ENCODE measurements at places on chromosomes 2 and 18.

- no peak for DNase-seq
Measured at GRCh38 chr2:51981783-51982182, 949.9 kb upstream of the NRXN1 start.

DNA sequence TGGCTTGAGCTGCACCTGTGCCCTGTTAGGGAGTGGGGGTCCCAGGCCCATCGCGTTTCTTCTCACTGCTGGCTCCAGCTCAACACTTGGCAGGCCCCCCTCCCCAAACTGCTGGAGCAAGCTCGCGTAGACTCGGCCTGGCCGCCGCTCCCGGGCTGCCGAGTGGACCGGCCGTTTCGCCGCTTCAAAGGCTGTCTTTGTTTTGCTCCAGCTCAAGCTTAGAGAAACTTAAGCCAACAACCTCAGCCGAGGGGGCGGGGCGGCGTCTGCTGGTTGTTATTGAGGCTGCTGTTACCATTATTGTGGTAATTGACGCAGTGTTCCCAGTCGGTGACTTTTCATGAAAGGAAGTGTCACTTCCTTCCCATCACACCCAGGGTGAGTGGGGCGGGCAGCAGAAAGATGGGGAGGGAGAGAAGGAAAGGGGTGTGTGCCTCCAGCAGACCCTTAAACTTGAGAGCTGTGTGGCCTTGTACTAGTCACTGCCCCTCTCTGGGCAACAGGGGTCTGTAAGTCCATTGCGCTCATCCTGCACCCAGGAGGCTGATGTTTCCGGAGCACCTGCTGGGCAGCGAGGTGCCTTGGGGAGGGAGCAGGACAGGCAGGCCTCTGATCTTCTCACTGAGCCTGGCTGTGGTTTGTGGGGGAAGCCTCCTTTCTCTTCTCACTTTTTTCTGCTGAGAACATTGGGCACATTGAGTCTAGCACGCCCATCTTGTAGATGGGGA is 2.1 kb downstream of the ARID5A start:
- no peak for DNase-seq

- no peak for DNase-seq
Measured at GRCh38 chr18:13361431-13361830, 142.9 kb downstream of the LDLRAD4 start.

- no peak for DNase-seq
Measured at GRCh38 chr2:106358081-106358480, 110.1 kb downstream of the RGPD3 start.

DNA sequence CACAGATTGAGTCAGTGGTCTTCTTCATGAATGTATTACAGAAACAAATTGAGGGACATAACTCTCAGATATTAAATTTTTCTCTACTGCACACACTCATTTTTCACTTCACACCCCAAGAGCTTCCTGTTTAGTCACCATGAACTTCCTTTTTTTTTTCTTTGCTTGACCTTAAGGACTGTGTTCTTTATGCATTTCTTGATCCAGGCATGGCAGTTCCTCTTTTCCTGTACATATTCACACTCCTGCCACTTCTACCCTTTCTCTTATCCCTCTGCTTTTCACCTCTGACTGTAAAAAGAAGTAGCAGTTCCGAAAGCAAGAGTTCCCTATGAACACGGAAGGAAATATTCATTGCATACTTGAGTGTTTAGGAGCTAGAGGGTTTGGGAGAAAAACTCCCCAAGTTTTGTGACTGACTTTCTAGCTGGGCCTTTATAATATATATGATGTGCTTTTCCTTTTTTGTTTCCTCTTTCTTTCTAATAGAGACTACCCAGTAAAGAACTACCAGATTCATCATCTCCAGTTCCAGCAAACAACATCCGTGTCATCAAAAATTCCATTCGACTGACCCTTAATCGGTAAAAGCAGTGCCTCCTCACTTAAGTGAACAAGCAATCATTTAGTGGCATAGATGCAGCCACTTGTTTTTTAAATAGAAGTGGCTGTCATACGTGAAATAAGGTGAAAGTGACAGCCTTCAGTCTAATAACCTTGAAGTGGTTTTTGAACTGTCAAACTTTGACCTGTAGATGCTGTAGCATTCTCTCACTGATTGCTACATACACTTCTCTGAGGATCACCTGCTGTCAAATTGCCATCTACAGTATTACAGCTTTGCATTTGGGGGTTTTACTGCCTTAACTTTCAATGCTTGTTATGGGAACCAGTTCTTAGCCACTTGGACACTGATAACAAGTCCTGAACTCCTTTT is 40.8 kb downstream of the PAPOLG start:
- peak; percentile 63 for DNase-seq

- peak; percentile 64 for DNase-seq
Measured at GRCh38 chr2:105114551-105114950, 76.7 kb downstream of the MRPS9 start.

DNA sequence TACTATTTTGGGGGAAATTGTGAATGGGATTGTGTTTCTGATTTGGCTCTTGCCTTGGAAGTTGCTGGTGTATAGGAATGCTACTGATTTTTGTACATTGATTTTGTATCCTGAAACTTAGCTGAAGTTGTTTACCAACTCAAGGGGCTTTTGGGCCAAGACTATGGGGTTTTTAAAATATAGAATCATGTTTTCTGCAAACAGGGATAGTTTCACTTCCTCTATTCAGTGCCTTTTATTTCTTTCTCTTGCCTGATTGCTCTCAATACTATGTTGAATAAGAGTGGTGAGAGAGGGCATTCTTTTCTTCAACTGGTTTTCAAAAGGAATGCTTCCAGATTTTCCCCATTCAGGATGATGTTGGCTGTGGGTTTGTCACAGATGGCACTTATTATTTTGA is 1383.8 kb upstream of the ACVR2A start:
- DNase-seq: no peak

- no peak for DNase-seq
Measured at GRCh38 chr2:233462202-233462785, 104.3 kb downstream of the USP40 start.

DNA sequence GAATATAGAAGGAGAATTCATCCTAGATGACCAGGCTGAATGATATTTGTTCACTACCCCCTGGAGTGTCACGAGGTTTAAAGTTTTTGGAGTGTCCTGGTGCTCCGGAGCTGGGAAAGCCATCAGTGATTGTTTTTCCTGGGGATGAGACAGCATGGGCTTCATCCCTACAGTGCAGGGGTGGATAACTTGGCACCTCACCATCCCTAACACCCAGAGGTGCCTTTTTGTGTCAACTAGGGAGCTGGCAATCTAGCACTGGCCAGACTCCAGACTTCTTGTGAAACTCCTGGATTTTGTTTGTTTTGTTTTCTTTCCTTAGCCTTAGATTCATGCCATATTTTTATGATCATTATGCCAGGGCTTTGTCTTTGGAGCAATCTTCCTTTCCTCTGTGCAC is 164.8 kb downstream of the PRKCE start:
- no peak for DNase-seq

- DNase-seq: no peak
Measured at GRCh38 chr2:160208655-160209515, 8.8 kb upstream of the ITGB6 start.

GRCh38 chr2:151470556-151470955 is 60.9 kb downstream of the RIF1 start:
- no peak for DNase-seq

- no peak for DNase-seq
Measured at GRCh38 chr18:44871771-44872170, 191.1 kb downstream of the SETBP1 start.

DNA sequence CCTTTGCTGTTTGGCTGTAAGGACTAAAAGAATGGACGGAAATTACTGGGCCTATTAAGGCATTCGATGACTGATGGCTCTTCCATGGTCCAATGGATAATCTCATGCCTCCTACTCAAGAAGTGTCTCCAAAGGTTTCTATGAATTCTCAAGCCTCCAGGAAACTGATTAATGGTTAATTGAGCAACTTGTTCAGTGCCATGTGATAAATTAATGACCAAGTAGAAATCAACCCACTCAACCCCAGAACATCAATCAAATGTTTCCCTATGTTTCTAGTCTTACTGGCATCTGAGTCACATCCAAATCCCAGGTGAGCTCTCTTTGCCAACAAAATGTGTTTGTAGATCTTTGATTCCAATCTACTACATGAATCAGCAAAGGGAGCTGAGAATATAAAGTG is 103.6 kb downstream of the NXPH2 start:
- no peak for DNase-seq

DNA sequence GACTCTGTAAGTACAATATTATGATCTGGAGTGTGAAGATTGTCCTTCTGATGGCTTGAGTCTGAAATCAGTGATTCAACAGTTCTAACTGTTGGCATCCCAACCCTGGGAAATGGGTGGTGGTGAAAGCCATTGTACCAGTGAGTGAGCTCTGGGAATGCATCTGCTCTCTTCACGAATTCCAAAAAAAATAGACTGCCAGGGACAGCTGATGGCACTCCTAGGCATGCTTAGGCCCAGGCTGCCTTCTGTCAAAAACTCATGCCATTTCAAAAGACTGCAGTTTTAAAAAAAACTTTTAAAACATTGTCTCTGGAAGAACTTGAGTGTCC is 20.3 kb downstream of the OXER1 start:
- no peak for DNase-seq

DNA sequence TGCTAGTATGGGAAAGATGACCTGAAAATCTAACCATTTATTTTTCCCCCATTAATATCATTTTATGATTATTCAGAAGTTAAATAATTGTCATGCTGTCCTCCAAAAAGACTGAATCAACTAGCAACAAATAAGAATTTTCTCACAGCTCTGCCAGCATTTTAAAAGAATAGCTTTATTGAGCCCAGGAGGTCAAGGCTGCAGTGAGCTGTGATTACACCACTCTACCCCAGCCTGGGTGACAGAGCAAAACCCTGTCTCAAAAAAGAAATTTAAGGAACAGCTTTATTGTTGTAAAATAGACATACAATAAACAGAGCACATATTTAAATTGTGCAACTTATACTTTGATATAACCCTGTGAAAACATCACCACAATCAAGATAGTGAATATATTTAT is 24.8 kb upstream of the IL1A start:
- DNase-seq: no peak

DNA sequence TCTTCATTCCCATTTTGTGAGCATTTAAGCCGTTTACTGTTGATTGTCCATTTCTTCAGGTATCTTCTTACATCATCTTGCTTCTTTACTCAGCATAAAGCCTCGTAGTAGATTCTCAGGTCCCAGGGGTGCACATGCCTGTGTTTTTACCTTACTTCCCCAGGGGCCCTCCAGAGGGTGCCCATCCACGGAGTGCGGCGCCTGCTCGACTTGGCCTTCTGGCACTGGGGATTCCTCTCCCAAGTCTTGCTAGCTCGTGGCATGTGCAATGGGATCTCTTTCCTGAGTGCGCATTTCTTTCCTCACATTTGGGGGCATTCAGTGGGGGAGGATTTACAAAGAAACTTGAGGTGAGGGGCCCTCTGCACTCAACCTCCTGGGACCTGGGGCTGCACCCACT is 148.1 kb downstream of the AGAP1 start:
- DNase-seq: no peak

DNA sequence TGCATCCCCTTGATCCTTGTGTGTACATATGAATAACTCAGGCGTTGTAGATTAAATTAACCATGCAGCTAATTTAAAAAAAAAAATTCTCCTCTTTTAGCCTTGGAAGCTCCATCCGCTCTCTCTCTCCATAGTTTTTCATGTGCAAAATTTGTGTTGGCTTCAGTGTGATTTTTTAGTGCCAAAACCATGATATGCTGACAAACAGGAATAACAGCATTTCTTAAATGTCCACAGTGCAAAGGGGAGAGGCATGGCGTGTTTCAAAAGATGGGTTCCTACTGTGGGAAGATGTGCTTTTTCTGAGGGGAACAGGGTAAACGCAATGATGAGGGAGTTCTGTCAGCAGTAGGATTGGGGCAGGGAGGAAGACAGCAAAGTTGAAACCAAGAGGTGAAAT is 247.0 kb downstream of the ICOS start:
- DNase-seq: no peak

DNA sequence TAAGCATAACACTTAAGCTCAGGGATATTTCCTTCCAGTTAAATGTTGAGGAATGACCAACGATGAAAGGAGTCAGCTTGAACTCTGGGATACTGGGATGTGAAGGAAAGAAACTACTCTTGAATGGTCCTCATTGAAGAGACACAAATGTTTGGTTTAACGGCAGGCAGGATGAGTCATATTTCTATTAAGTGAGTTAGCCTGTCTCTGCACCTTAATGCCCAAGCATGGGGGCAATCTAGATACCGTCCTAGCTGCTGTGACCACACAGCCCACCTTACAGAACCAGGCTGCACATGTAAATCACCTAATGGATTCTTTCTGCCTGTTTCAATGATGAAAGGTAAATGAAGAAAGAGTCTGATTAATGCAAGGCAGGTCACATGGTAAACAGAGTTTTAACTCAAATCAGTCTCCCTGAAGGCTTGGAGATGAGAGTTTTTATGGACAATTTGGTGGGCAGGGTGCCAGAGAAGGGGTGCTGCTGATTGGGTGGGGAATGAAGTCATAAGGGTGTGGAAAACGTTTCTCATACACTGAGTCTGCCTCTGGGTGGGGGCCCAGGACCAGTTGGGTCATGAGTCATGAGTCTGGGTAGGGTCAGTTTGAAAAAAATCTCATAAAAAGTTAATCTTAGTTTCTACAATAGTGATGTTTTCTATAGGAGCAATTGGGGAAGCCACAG is 144.6 kb upstream of the MMADHC start:
- no peak for DNase-seq

DNA sequence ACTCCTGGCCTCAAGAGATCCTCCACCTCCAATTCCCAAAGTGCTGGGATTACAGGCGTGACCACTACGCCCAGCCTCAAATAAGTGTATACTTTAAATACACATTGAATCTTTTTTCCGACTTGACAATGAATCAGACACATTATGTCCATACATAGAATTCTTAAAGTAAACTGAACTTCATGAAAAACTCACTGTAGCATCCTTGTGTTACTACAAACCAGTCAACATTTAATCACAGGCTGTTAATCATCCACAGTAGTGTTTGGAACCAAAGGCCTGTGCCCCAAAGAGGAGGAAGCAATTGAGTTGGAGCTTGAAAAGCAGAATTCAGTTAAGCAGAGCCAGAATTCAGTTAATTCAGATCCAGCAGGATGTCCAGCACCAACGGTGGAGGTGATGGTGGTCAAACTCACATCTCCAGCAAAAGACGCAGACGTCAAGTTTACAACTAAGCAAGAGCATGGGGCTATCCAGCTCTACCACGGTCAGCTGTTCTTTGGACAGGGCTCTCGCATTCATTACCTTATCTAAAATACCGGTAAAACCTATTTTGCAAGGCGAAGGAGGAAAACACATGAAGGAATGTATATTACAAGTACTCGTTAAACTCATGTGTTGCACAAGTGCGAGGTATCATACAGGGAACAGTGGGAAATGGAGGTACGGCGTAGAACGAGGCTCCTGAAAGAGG is 1.2 kb downstream of the SLC39A6 start:
- DNase-seq: no peak

- no peak for DNase-seq
Measured at GRCh38 chr2:64982311-64982857, 6.8 kb upstream of the SLC1A4 start.

All from OCI-LY7 (cell line).